ENCODE measurements at places on chromosomes 4 and X. TPM values are rescaled to one million over a fixed set of nuclear protein-coding genes. Genes with fewer than 3 reads are reported as not detected.

- DNase-seq: no peak
Measured at GRCh38 chrX:135556055-135556454, 35.6 kb downstream of the INTS6L start.

DNA sequence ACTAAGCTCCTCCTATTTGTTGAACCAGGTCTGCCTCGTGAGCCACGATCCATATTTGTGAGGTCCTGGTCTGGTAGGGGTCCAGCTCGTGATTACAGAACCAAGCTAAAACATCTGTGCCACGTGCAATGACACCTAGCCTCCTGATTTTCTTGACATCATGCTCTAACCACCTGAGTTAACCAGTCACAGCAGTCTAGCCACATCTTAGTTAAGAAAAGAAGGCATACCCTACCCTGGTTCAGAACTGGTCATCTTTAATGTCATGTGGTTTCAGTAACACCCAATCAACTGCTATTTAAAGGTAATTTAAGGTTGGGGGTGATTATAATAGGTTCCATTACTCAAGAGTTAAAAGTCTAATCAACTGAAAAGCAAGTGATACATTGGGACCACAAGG, 28.4 kb downstream of the ARHGEF6 start:
- DNase-seq: no peak

DNA sequence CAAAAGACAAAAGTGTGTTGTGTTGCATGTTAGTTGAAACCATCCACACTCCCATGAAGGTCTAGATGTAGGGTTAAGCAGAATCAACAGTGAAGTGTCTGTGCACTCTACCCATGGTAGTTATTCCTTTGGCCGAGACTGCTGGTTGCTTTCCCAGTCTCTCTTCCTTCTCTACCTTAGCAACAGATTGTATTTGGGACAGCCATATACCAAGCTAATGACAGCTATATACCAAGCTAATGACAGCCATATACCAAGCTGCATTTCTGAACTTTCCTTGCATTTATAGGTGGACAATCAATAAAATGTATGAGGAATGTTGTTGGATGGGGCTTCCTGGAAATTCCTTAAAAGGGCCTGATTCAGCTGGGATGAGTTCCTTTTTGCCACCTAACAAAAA, 80.5 kb upstream of the ENPEP start:
- no peak for DNase-seq

- no peak for DNase-seq
Measured at GRCh38 chr4:74619931-74620702, 174.2 kb downstream of the BTC start.

DNA sequence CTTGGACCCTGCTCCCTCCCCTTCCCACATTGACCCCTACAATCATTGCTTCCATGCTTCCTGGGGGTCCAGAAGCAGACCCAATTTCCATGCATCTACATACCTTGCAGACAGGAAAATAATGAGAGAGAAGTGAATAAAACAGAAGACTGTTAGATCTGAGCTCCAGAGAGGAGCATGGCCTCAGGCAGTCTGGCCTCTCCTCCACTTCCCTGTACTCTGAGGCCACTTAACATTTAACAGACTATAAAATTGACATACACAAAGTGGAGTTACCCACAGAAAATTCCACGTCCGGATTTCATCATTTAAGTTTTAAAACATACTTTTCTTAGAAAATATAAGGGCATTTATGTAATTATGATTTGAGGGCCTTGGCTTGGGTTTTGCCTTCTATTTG, 2.1 kb upstream of the PRSS12 start:
- DNase-seq: no peak

- DNase-seq: peak; percentile 39
Measured at GRCh38 chr4:152937336-152938236, 1.5 kb downstream of the FHDC1 start.

GRCh38 chr4:169773889-169774288, 16.1 kb upstream of the HPF1 start:
- DNase-seq: no peak

GRCh38 chr4:102174719-102175189, 170.5 kb downstream of the SLC39A8 start:
- DNase-seq: no peak

DNA sequence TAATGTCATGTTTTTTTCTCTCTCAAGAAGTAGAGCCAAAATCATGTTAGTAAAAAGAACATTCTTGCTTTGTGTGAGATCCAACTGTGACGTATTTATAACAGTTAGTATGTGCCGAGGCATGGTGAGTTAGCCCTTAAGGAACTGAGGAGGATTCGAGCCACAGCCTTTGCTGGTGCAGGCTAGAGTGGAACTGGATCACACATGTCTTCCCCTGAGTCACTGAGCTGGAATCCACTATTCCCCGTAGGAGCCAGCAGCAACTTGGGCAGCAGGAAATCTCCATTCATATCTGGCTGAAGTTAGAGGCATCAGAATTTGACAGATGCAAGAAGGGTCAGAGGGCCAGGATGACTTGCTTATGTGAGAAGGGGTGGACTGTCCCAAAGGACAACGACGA, 144.6 kb upstream of the KIT start:
- DNase-seq: peak; percentile 31

- DNase-seq: no peak
Measured at GRCh38 chr4:36222702-36223101, 21.6 kb downstream of the ARAP2 start.

CACNA1F gene
- 0.12 TPM for total RNA-seq

NMU gene
- not detected for total RNA-seq

MSANTD1 gene
- total RNA-seq: 0.94 TPM

OPRPN gene
- not detected for total RNA-seq

TMPRSS11D gene
- not detected for total RNA-seq

VCX3B gene
- total RNA-seq: not detected

SASH3 gene
- total RNA-seq: 2.5 TPM

WDR13 gene
- 155 TPM for total RNA-seq

Measured in psoas muscle (tissue), 8 donors.